Left ventricle myocardium inferior (tissue), 1 donor: ENCODE measurements at places on chromosomes 13 and 19.

- DNase-seq = no peak
Measured at GRCh38 chr19:33311326-33311682, 9.0 kb upstream of the CEBPA start.

DNA sequence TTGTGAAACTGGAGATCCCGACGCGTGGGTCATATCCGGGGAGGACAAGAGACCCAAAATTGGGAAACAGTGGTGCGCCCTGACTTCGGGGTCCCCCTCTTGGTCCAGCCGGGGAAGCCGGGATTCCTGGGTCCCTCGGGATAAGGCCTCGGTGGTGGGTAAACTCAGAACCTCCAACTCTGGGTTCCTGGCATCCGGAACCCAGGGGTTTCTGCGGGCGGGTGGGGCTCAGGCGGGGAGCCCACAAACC is 688 bp downstream of the ZFP36 start:
- DNase-seq = no peak

- no peak for DNase-seq
Measured at GRCh38 chr13:101178406-101178805, 237.9 kb downstream of the NALCN start.

DNA sequence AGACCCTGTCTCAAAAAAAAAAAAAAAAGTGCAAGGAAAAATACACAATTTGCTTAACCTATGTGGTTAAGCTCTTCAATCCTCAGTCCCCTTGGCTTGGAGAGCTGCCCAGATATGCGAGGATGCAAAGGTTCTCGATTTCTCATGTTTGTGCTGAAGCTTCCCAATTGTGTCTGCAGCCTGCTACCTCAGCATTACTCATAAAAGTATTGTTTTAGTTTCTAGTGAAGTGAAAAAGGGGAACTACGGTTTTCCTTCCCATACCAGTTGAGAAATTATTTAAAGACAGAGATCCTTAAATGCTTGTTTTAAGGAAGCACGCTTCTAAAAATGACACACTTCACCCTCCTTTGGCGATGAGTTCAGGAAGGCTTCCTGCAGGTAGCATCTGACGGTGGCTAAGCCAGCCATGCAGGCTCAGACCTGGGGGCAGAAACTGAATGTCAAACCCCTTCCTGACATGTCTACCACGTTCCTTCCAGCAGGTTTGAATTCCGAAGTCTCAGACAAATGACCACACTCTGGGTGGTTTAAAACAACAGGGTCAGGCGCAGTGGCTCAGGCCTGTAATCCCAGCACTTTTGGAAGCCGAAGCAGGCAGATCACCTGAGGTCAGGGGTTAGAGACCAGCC is 47.9 kb downstream of the RUBCNL start:
- peak; percentile 28 for DNase-seq

DNA sequence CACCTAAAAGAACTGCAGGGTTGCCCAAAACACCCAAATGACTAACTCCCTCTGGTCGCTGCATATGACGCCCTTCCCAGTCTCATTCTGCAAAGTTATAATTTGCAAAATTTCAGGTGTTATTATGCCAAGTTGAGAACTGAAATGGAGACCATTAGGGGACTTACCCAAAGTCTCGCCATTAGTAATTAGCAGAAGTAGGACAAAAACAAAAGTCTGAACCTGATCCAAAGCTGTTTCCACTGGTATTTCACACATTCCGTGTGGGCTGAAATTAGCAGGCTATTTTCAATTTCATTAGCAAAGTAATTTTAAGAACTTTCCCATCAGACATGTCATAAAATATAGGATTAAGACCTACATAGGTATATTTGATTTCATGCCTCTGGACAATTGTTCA is 6.8 kb downstream of the RUBCNL start:
- DNase-seq = no peak

- no peak for DNase-seq
Measured at GRCh38 chr13:29481603-29482002, 113.9 kb downstream of the SLC7A1 start.

GRCh38 chr13:92459306-92459705 is 767.3 kb upstream of the GPC6 start:
- no peak for DNase-seq

DNA sequence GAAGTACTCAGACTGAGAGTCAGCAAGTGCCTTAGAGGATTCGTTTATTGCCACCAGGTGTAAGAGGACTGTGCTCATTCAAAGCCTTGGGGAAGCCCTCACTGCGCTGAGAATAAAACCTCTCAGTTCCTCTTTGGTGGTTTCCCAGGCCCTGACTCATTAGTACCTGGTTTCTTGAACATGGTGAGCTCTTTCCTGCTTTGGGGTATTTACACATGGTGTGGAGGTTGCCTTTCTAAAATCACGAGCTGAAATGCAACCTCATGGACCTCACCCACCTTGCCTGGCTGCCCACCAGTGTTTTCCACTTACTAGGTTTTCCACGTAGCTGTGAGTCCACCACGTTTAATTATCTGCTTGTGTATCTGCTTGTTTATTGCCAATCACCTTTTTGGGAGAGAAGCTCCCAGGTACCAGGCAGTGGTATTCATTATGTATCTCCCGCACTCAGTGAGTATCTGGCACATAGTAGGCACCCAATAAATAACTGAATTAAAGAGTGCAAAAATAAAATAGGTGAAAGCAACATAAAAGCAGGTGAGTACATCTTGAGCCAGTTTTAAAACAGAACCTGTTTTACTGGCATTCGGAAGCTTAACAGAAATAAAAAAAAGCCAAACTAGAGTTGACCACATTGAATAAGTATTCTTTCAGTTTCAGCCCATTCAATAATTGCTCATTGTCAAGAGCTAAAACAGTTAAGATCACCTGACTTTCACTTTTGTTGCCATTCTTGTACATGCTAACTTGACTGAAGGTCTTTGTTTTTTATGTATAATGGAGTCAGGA is 533.0 kb downstream of the MYO16 start:
- DNase-seq = no peak

DNA sequence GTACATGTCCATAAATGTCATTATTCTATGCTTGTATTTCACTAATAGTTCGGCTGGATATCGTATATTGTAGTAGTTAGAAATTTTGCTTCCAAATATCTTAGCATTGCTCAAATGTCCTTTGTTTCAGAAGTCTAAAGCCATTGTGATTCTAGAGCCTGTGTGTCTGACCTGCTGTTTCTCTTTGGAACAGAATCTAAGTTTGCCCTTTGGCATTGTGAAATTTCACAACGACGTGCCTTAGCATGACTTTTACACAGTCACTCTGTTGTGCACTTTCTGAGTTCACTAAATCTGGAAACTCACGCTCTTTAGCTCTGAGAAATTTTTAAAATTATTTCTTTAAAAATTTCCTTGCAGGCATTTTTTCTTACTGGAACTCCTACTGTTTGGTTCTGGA is 152.2 kb downstream of the TBC1D4 start:
- no peak for DNase-seq

DNA sequence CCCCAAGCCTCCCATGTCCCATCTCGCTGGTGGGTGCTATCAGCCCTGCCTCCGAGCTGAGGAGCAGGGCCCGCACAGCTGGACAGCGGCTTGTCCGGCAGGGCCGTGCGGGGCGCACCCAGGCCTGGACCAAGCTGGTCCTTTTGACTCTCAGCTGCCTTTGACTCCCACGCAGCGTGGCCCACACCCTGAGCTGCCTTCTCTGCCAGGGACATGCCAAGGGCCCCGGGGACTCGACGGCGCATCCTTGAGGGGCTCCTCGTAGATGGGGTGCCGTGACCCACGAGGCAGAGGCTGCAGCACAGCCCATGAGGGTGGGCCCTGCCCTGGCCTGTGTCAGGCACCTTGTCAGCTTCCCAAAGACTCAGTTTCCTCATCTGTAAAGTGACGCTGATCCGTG is 38.8 kb upstream of the F7 start:
- no peak for DNase-seq

DNA sequence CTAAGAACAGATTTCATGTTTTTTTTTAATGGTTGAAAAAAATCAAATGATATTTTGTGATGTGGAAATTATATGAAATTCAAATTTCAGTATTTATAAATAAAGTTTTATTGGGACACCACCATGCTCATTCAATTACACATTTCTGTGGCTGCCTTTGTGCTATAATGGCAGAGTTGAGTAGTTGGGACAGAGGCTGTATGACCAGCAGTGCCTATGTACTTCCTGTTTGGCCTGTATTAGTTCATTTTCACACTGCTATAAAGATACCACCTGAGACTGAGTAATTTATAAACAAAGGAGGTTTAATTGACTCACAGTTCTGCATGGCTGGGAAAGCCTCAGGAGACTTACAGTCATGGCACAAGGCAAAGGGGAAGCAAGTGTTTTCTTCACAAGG is 33.6 kb downstream of the AKAP11 start:
- DNase-seq = no peak
